ENCODE measurements at places on chromosomes 2 and 18.

- no peak for DNase-seq
Observed at GRCh38 chr18:31983976-31984375, 34.6 kb upstream of the RNF125 start.

DNA sequence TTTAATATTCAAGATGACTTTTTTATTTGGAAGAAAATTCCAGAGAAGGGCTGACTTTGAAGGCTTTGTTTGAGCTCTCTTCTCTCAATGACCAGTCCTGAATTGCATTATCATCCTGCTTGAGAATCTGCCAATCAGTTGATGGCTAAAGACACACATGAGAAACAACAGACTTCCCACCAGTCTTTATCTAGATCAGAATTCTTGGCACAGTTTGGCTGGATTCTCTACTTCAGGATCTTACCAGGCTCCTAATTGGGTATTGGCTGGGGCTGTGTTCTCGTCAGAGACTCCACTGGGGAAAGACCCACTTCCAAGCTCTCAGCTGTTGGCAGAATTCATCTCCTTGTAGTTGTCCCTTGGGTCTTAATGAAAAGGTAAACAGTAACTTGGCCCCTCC lies 86.0 kb downstream of the WDSUB1 start:
- no peak for DNase-seq

DNA sequence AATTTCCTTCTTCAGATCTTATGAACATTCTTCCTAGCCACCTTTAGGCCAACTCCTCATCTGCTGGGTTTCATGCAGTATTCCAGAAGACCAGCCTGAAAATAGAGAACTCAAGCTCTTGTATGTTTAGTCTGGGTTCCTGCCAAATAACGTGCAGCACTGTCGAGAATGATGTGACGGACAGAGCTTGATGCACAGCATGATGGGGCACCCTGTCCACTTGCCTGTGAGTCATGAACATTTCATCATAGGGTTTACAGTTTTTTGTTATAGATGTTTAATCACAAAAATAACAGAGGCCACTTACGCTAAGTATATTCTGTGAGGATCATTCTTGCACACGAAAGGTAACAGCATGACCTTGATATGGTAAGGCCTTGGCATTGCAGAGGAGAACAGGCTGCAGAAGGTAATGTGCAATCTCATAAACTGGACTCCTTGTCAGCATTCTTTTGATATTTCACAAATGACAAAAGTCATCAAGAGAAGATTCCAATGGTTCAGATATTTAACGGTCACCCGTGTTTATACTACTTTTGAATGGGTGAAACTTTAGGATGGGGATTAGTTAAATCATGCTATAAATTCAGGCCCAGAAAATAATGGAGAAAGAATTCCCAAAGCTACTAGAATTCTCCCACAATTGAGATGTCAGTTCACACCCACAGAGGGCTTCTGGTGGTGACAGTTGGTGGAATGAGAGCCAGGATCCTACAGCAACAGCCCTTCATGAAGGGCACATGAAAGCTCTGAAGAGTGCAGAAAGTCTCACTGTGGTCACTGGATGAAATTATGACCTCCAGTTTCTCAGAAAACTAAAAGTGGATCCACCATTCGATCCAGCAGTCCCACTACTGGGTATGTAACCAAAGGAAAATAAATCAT lies 396.1 kb upstream of the RAB12 start:
- no peak for DNase-seq

DNA sequence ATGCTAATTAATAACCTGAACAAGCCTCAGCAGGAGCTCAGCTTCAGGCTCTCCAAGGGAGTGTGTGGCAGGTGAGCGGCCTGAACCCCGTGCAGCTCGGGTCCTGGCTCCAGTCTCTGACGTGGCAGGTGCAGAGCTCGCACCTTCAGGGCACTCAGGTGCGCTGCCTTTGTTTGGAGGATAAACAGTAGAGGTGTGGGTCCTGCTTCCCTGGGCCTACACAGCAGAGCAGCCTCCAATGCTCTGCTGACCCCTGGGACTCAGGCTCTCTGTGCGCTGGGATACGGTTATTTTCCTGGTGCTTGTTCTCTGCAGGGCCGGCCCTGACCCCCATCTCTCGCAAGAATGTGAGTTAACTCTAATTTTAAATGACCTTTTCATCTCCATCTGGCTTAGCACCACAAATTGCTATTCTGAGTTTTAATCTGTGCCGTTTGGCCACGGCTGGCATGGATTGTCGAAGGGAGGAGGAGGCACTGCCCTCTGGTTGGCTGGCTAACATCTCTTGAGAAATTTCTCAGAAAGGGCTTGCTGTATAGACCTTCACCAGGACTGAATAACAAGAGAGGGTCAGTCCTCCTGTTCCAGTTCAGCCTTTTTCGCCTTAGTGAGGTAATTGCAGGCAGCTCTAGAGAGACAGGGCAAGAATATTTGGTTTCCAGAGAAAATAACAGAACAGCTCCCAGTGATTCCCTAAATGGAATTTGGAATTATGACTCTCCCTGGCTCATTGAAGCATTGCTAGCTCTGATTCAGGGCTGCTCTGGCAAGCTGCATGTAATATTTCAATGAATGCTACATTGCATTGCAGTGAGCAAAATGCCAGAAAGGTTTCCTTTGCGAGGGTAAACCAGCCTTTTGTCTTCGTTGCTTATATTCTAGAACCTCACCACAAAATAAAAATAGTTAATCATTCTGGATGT lies 161.8 kb downstream of the DCDC2C start:
- no peak for DNase-seq

Measured in T-helper 22 cell (primary cell).